ENCODE measurements at places on chromosomes 5 and 9.

DNA sequence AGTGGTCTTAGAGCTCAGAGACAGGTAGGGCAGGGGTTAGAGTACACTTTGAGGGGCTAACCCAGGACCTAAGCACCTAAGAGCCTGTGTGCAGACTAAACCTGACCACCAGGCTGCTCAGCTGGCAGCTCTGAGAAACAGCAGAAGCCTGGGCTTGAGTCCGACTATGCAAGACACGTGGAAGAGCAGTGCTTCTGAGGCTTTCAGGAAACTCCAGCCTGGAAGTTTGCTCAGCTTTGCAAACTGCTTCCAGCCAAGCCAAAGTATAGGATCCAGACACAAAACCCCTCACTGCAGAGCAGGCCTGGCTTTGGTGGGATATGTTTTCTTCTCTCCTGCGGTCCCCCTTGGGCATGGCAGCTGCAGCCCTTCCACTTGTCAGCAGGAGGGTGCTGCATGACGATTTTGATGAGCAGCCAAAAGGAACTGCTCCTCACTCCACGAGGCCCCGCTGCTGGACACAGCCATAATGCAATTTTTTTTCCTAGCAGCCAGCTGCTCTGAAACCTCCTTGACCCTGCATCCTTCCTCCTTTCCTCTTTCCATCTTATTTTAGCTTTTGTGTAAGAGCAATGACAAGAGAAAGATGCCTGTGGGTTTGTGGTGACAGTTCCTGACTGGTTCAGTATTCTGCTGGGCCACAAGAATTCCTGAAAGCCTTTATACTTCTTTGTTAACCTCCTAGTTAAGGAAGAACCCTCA lies 123.1 kb downstream of the LIFR start:
- DNase-seq = peak; percentile 89

GRCh38 chr5:75037106-75037505 lies 15.3 kb downstream of the GCNT4 start:
- DNase-seq = peak; percentile 86

DNA sequence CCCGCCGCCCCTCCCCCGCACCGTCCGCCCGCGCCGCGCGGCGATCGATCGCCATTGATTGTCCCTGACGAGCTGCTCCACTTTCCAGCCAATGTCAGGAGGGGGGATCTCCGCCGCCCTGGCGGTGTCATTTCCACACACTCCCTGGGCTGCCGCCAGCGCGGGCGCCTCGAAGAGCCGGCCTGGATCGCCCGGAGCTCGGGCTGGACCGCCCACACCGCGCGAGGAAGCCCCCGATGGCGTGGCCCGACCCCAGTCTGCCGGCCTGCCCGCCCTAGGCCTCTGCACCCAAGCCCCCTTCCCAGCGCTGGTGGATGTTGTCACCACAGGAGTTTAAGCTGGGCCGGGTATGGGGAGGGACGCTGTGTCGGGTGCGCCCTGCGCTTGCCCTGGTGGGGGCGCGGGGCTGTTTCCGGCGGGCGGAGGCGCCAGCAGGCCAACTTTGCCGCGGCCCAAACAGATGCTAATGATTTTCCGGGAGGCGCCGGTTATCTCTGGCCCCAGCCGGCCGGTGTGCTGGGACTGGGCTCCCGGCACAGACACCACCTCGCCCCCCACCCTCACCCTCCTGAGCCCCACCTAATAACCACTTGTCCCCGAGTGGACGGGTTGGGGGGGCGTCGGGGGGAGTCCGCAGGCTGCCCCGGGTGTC lies 10.6 kb upstream of the CXXC5 start:
- peak; percentile 80 for DNase-seq

GRCh38 chr9:35673132-35674024 lies at the start of gene CA9:
CA9 (plus strand) TSS chr9:35673928; CDS start chr9:35673960, 32 bp downstream.
- DNase-seq = peak; percentile 35

DNA sequence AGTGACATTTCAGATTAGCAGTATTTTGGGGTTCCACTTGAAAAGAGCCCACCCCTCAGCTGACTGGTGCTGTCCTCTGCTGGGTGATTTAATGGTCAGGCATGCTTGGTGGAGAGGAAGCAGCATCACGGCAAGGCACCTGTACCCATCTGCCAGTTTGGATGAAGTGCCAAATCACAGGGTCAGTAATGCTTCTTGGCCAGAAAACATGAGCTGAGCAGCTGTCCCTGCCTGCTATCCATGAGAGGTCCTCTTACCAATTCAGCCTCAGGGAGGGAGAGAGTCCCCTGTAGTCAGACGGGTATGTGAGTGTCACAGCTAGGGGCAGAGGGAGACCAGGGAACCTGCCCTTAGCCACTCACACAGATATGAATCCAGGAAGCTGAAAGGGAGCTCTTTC lies 137.9 kb downstream of the SEC61B start:
- DNase-seq = no peak

GRCh38 chr5:100706776-100707175 lies 171.6 kb downstream of the FAM174A start:
- DNase-seq = peak; percentile 3

GRCh38 chr5:96026406-96027041 lies 64.9 kb upstream of the ELL2 start:
- peak; percentile 94 for DNase-seq

DNA sequence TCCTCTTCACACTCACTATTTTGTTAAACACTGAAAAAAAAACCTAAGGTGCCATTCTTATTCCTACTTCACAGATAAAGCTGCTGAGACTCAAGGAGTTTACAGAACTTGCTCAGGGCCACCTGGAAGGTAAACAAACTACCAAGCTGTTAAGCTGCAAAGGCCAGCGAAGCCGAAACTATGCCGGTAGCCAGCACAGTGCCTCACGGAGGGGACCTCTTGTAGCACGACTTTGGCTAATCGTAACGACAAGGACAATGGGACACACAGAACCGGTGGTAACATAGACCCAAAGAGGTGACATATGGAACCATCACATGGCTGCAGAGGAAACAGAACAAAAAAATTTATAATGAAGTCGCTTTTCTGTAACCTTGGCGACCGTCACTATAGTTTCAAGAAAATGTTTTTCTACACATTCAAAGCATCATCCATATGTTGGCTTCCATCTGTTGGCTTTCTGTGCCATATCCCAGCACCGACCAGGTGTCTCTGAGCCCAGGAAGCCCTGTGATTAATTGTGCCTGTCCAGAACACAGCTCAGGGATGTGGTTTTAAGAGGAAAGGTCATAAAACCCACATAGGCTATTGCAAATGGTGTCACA lies 60.3 kb downstream of the S1PR3 start:
- no peak for DNase-seq

DNA sequence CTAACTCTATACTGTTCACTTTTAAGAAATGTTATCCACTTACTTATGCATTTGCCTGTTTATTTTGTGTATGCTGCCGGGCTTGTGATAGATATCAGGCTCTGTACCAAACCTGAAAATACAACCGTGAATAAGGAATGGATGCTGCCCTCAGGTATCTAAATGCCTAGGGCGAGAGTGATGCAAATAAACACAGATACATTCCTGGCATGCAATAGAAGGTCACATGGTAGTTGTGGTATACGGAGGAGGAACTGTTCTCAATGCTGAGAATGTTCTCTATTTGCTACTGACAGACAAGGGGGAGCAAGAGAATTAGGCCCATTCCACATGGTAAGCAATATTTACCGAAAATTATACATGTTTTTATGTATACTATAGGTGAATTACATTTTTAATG lies 227.8 kb downstream of the ICE1 start:
- DNase-seq = no peak

DNA sequence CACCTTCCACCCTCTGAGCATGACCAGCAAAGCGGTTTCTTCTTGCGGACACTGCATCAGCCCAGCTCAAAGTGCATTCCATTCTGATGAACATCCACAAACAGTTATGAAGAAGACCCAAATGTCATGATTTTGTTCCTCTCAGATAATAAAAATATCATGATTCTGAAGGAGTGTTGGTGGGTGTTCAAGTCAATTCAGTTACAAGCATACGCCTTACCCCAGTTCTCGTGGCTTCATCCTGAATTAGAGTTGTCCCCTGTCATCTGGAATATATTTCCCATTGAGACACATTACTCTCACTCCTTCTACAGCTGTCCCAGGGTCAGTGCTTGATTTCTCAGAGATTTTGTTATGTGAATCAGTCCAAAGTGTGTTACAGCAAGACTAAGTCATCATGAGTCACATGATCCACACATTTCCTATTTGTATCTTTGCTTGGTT lies 325.4 kb downstream of the RFX3 start:
- peak; percentile 77 for DNase-seq

DNA sequence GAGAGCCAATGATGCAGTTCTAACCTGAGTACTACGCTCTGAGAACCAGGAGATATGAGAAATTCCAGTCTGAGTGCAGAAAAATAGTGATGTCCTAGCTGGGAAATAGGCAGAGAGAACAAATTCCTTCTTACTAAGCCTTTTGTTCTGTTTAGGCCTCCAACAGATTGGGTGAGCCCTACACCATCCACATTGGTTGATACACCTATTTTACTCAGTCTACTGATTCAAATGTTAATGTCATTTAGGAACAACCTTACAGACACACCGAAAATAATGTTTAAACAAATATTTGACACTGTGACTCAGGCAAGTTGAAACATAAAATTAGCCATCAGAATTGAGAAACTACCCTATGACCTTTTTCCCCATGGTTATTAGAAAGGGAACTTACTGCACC lies 333.9 kb upstream of the IZUMO3 start:
- DNase-seq = no peak

Measured in fibroblast of skin of right quadriceps (primary cell).